ENCODE measurements at places on chromosomes 16 and 17.

DNA sequence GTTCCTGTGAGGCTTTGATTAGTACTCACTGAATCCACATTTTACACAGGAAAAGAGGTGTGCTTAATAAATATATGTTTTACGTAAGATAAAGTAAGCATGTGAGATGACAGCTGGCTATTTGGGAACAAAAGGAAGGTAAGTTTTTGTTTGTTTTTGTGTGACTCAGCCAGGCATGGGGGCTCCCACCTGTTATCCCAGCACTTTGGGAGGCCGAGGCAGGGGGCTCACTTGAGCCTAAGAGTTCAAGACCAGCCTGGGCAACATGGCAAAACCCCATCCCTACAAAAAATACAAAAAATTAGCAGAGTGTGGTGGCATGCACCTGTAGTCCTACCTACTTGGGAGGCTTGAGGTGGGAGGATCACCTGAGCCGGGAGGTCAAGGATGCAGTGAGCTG, 17.9 kb downstream of the GPR142 start:
- DNase-seq, result no peak

GRCh38 chr17:81519284-81520020, 6.9 kb upstream of the ACTG1 start:
- peak; percentile 6 for DNase-seq

GRCh38 chr16:24977678-24978075, 37.5 kb downstream of the ARHGAP17 start:
- DNase-seq, result no peak

GRCh38 chr17:37702598-37702997, 42.3 kb downstream of the HNF1B start:
- DNase-seq, result no peak

DNA sequence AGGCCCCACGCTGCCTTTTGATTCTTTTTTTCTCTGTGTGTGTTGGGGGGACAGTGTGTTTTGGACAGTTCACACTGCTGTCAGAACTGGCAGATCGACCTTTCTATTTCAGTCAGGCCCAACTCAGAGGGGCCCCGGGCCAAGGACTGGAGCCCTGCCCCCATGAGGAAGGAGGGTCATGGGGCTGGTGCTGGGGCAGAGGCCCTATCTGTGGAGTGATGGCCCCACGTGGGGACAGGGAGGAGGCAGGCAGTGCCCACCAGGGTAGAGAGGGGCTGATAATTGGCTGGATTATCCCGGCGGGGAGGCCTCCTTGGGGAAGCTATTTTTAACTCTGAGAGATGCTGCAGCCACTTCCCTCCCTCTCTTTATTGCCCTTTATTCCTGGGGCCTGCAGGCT, 5.7 kb upstream of the KCNJ12 start:
- no peak for DNase-seq

DNA sequence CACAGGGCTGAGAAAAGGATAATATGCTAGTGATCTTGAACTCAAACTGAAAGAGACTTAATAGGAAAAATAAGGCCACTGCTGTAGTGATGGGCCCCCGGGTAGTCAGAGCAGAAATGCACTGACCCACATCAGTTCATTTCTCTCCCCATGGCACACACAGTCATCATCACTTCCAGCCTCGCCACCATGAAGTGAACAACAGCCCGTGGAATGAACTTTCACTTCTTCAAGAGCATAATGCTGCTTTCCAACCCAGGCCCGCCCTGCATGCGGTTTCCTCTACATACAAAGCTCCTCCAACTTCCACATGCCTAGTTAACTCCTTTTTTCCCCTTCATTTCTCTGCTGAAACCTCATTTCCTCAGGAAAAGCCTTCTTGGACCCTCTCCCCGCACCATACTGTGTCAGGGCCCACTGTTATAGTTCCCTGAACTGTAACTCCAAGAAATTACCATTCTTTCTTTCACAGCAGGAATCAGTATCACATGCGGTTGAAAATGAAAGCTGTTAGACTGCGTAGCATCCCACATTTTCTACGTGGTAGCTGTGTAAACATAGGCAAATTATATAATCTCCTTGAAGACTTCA, 65.8 kb upstream of the SMIM36 start:
- peak; percentile 10 for DNase-seq

- peak; percentile 36 for DNase-seq
Observed at GRCh38 chr16:24670623-24671454, 58.6 kb upstream of the TNRC6A start.

DNA sequence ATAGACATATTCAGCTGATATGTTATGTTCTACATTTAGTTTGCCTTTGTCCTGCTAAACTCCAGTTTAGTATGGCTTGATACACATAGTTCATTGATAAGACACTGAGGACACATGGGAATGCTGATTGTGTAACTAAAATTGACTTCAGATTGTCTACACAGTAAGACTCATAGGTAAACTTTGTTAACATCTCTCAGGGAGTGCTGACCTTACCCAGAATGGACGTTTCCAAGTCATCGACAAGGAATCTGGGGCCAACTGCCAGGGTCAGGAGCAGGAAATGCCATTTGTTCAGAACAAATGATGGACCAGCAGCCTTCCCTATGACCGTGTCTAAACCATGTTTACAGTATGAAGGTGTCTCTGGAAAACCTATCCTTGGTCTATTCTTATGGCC, 58.7 kb downstream of the DYNLRB2 start:
- DNase-seq, result no peak

DNA sequence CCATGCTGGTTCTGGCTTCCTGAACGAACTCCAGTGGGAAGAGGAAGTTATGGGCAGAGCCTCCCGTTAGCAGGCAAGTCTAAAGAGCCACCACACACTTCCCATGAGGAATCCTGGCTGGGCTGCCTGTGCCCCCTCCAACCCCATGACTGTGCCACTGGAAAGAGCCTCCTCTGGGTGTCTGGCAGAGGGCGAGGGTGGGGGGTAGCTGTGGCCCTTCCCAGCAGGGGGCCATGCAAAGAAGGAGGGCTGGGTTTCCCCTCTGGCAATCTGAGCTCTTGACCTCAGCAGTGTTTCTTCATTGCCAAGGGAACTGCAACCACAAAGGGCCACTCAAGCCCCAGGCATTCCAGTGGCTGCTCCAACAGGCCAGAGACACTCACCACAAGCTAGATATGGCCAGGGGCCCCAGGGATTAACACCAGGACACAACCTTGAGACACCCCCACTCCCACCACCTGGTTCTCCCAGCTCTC, 1.7 kb upstream of the RRAD start:
- no peak for DNase-seq

DNA sequence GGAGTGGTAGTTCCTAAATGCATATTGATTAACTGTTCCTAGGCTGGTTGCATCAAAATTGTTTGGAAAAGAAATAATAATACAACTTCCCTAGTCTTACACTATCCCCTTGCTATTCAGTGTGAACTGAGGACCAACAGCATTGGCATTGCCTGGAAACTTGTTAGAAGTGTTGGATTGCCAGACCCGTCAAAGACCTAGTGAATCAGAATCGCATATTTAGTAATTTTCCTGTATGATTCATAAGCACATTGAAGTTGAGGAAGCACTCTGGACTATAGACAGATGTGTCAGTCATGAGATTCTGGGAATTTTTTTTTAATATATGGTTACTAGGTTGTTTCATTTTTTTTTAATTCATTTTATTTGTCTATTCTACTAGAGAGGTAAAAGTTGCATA, 34.7 kb upstream of the KCNJ16 start:
- DNase-seq, result no peak

DNA sequence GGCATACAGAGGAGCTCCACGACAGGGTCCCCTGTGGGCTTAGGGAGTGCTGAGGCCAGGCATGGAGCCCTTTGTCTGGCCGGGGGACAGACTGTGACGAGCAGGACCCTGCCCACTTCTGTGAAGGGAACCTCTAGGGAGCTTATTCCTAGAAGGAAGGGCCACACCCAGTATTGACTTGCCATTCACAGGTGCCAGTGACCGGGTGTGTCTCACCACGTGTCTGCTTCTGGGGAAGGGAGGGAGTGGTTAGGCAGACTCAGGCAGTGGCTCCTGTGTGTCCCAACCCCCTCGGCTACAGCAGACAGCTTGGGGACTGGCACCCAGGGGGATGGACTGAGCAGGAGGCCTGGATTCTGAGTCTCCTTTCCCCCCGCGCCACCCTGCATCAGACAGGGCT, 57.2 kb downstream of the SOCS1 start:
- DNase-seq, result no peak
